ENCODE measurements at places on chromosomes 6 and 20.
A peak's percentile ranks its signal among the peaks of the same experiment; 100 is the strongest.

GRCh38 chr6:56335726-56336125, 88.3 kb upstream of the COL21A1 start:
- DNase-seq = no peak

- DNase-seq = no peak
Observed at GRCh38 chr20:39326050-39326449, 363.9 kb downstream of the DHX35 start.

DNA sequence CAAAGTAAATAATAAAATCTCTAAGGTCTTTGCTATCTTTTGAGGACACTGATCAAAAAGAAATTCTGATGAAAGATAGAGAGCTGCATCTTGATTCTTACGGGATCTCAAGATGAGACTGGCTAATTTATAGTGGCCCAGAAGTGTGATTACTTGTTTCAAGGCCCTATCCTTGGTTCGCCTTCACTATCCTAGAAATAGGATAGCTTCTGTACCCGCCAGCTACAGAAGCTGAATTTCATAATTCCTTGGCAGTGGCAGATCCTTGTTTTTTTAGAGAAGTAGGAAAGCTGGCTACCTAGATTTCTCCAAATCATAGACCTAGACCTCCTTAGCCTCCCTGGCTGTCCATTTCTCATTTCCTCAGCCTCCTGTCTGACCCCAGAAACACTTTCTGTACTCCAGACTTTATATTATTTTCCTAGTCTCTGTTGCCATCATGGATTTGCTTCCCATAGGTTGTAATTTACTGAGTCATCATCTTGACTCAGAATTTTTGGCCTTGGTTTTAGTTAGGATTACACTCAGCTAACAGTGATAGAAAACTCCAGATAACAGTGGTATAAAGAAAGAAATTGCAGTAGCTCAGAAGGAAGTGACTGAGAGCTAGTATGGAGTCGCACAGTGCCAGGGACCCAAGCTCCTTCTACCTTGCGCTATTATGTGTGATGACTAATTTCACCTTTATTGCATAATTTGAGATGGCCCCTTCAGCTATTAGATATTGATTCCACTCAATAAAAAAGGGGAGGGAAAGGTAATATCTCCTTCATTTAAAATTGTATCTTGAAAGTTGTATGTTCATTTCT, 27.7 kb downstream of the PHF3 start:
- DNase-seq = no peak

DNA sequence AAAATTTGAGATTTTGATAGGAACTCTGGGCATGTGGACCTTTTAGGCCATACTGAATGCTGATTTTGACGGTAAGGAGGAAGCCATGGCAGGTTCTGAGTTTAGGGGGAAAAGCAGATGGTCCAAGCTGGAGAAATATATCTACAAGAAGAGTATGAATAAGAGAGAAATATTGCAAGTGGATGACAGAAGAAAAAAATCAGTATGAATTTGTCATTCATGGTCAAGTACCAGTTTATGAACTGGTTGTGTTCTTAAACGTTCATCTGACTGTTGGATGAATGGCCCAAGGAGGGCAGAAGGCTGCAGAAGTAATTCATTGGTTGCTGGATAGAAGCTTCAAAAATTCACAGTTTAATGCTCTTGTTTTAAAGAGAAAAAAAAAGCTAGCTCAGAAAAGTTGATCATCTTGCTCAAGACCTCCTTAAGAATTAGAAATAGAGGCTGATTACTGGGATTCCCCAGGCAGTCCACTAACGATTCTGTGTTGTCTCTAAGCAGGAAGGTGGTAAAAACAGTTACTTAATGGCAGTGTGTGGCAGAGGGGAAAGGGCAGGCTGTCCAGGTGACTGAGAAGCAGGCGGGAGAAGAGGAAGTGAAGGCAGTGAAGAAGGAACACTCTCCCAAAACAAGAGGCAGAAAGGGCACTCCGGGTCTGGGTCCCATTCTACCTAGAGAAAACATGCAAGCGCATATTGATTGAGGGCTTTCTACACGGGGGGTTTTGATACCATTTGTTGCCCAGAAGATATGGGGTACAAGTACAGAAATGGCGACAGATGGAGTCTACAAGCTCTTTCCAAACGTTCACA, 2.0 kb upstream of the DUSP22 start:
- DNase-seq = no peak

DNA sequence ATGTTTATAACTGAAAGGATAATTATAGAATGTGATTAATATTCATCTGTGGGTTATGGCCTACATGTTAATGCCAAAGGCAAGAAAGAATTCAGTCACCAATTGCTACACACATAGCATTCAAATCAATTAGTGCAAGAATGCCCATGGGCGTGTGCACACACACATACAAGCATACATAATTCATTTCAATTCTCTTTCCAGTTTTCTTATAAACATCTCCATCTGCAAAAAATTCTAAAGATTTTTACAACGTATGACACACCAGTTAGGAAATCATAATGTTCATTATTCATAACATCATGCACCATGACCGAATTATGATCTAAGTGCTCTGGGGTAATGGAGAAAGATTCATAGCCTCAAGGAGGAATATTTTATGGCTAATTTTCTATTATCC, 111.0 kb upstream of the ADTRP start:
- no peak for DNase-seq

DNA sequence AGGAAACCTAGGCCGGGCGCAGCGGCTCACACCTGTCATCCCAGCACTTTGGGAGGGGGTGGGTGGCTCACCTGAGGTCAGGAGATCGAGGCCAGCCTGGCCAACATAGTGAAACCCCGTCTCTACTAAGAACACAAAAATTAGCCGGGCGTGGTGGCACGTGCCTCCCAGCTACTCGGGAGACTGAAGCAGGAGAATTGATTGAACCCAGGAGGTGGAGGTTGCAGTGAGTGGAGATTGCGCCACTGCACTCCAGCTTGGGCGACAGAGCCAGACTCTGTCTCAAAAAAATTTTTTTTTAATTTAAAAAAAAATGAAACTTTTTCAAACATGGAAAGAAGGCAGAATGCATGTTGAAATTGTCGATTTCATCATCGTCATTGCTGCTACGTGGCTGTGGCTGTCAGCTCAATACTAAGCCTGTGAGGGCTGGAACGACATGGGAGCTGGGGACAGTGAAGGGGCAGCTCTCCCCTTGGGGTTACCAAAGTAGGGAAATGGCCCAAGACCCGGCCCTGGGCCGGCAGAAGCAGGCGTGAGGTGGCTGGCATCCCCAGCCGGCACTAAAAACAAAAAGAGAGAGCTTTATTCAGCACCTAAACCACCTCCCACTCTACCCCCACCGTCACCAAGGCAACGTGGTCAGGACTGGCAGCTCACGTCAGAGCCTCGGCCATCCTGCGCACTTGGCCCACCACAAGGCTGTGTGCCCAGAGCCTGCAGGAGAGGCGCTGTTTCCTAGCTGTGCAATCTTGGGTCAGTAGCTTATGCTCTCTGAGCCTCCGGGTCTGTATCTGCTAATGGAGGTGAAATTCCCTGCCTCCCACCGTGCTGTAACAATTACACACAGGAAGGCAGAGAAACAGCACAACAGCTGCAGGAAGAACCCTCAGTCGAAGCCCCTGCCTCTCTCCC, 30.8 kb downstream of the AGPAT4 start:
- peak; percentile 32 for DNase-seq

DNA sequence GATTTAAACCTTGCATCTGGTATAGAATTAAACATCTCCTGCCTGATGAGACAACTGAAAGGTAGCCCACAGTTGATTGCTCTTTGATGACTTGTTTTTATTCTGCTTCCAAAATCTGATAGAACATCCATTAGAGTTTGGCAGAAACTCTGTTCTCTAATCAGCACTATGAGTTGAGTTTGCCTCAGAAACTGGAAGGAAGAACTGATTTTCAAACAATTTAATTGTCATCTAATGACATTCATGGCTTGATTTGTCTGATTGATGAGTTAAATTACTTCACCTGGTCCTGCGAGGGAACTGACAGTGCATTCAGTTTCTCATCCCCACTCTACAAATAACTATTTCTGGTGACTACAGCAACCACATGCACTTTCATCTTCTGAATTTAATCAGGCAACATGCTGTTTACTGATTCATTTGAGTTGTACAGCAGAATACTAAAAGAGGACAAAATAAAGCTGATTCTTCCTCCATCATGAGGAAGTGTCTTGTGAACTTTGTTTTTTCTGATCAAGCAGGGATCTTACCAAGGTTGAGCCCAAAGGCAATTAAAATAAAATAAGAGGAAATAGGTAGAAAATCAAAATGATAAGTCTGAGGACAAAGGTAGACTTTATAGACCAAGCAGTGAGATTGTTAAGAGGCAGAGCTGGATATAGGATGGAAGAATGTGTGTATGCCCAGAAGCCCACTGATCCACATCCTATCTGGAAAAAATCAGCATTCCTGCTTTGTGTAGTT, 15.7 kb upstream of the MRAP2 start:
- no peak for DNase-seq

DNA sequence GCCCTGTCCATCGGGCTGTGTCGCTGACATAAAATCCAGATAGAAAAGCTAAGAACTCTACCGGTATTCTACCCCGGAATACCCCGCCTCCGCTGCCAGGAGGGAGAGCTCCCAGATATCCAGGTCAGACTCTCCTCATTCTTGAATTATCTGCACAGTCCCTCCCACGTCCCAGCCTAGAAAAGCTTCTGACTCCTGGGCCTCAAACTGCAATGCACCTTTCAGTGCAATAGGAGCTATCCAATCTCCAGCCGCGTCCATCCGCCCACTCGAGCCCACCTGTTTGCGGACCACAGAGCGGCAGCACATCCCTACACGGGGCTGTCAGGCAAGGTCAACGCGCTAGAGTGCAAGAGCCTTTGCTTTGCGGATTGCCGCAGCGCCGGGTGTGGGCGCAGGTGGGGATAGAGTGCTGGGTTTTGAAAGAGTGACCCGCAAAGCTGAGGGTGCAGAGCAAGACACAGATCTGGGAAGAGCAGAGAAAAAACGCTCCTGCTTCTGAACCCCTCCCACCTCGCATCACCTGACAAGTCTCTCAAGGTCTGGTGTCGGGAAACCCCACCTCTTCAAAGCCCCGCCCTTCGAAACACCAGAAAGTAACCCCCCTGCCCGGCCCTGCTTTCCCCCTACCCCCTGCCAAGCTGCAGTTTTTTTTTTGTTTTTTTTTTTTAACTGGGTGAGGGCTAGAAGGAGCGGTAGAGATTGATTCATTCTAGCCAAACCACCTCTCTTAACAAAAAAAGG, 1.3 kb downstream of the TAPBP start:
- DNase-seq = peak; percentile 71

GRCh38 chr6:134519465-134519864, 201.6 kb upstream of the SGK1 start:
- no peak for DNase-seq

- no peak for DNase-seq
Observed at GRCh38 chr6:134819236-134819635, 130.7 kb downstream of the ALDH8A1 start.

DNA sequence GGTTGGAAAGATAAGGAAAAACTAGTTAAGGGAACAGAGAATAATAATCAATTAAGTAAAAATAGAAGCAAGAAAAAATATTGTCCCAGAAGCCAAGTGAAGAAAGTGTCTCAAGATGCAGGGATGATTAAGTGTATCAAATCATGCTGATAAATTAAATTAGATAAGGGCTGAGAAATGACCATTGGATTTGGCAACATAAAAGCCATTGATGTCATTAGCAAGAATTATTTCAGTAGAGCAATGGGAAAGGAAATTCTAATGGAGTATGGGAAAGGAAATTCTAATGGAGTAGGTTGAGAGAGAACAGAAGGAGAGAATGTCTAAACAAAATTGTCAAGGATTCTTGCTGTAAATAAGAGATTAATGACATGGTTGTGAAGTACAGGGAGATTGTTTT, 146.8 kb downstream of the TFAP2B start:
- DNase-seq = no peak

GRCh38 chr6:165804331-165805066, 141.5 kb upstream of the PDE10A start:
- no peak for DNase-seq

- DNase-seq = no peak
Observed at GRCh38 chr20:50568549-50568942, 58.4 kb downstream of the PTPN1 start.

DNA sequence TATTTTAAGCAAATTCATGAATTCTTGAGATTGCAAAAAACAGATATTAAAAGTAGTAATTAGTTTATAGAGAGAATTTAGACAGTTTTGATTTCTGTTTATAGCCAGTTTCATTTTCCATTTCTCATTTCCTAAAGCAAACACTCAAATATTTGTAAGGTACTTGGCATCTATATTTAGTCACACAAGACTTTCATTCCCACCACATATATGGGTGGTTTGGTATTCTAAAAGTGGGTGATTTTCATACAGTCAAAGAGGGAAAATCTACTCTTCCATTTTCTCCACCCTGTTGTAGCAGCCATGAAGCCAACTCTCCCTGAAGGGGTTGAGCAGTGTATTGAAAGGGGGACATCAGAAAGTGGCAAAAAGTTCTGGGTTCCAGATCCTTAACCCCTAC, 181.1 kb upstream of the SUPT3H start:
- no peak for DNase-seq

DNA sequence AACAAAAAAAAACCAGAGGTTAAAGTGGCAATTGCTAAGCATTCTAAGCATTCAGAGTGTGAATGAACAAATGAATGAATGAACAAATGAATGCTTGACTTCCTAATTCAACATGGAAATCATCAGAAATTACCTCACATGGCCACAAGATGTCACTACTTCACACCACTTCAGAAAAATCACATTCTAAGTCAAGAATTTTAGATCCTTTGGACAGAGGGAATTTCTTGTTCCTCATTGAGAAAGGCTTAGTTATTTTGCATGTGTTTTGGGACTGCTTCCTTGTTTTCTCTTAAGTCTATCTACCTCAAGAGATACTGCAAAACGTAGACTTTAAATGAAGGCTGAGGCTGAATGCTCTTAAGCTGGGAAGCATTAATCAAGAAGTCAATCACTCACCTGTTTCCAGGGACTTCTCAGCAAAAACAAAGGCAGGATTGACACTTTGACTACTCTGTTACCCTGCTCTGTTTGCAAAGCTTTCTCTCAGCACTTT, 120.2 kb downstream of the MBOAT1 start:
- DNase-seq = no peak

- DNase-seq = no peak
Observed at GRCh38 chr20:62454904-62455636, 20.7 kb downstream of the GATA5 start.

- DNase-seq = no peak
Observed at GRCh38 chr6:134092449-134092848, 40.0 kb upstream of the SLC2A12 start.

DNA sequence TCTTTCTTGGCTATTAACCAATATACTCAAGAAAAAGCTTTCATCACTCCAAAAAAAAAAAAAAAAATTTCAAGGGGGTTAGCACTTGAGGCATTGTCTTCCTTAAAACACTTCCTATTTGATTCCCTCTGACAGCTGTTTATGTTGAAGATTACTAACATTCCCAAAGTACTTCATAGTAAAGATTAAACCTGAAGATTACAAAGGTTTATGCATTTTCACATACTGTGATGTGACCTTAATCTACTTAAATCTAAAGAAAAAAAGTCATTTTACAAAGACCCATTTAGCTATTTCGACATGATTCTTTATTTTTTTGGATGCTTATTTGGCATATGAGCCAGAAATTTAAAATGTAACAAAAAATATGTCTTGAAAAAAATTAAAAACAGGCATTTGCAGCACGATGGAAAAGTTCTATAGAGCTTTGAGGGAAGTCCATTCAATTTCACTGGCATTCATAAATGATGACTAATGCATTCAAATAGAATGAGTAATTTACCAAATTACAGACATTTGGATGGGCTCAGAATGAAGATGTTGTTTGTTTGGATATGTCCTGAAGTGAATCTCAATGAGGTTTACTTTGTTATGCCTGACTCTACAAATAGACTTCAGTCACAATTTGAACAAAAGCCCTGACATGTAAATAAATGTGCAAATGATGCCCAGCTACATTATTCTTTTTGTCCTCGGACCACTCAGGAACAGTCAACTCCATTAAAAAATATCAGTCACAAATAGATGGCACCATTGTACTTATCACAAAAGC, 674.6 kb upstream of the MARCKS start:
- no peak for DNase-seq
